ENCODE measurements at places on chromosomes 1 and 21. TPM values are rescaled to one million over a fixed set of nuclear protein-coding genes. Genes with fewer than 3 reads are reported as not detected.

Gene ELAPOR1
- 5.6 TPM for total RNA-seq

GRCh38 chr1:153945131-153945794 is 1.3 kb downstream of the DENND4B start:
- DNase-seq, result peak; percentile 85

Gene DISP3
- not detected for total RNA-seq

Gene MLLT11
- 0.72 TPM for total RNA-seq

- no peak for DNase-seq
These were observed 32.0 kb upstream of the INSL5 start for GRCh38 chr1:66833112-66833511.

Gene SH3BGR
- 3.1 TPM for total RNA-seq

- DNase-seq, result no peak
These were observed 13.8 kb upstream of the SLC2A7 start for GRCh38 chr1:9039761-9040658.

Gene TEKT2
- 0.35 TPM for total RNA-seq

GRCh38 chr21:32537569-32537881 is 47.8 kb downstream of the TCP10L start:
- no peak for DNase-seq

Gene OPRD1
- not detected for total RNA-seq

DNA sequence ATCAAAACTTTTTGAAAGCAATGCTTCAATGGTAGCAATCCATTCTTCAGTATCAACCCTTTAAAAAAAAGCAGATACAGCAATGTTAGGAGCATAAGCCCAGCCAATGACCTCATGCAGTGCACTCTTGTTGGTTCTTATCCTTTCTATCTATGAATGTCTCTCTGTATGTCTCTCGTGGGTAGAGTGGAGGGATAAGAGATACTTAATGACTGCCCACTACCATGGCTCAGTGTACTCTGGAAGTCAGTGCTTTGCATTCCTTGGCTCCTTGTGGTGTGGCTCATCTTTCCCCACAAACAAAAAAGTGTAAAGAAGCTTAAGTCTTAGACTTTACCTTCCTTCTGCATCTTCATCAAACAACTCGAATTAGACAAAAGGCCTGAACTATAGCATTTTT is 50.3 kb downstream of the PCSK9 start:
- no peak for DNase-seq

- peak; percentile 83 for DNase-seq
These were observed at the start of gene VAV3 for GRCh38 chr1:107965110-107965991. Gene VAV3 (minus strand): TSS chr1:107965180. CDS start chr1:107964869, 311 bp downstream.

Gene GJB4
- total RNA-seq, result not detected

DNA sequence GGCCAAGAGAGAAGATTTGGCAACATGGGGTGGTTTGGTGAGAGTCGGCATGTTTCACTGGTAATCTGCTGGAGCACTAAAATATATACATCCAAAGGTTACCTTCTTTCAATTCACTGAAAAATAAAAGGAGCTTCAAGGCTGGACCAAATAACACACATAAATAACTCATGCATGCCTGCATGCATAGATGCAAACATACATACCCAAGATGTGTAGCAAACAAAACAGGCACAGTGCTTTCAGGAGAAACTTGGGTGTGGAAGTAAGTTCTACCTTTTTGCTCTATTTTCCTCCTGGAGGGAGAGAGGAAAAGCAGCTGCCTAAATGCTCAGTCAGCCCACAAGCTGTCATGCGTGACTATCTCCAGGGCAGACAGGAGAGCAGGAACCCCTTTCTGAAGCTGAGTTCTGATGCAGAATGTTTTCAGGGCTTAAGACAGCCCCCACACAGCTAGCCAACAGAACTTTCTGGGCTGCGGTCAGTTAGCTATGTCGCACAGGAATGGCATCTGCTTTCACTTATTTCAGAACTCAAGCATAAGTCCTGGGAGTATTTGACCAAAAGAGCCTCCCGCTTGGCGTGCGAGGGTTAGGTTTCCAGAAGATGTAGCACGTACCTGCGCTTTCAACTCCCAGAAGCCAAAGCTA is 166.2 kb downstream of the TOMM20 start:
- DNase-seq, result no peak
